ENCODE measurements at places on chromosomes 4 and X.

DNA sequence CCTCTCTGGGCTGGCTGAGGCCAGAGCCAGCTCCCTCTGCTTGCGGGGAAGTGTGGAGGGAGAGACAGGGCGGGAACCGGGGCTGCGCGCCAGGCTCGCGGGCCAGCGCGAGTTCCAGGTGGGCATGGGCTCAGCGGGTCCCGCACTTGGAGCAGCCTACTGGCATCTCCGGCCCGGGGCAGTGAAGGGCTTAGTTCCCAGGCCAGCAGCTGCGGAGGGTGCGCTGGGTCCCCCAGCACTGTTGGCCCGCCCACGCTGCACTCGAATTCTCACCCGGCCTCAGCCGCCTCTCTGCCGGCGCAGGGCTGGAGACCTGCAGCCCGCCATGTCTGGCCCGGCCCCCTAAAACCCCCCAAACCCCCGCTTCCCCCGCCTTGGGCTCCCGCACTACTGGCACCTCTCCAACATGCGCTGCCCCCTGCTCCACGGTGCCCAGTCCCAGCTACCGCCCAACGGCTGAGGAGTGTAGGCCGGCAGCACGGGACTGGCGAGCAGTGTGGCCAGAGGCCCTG, 33.8 kb upstream of the FAT4 start:
- DNase-seq: no peak

- no peak for DNase-seq
Measured at GRCh38 chr4:89196056-89196674, 84.8 kb downstream of the TIGD2 start.

- DNase-seq: no peak
Measured at GRCh38 chr4:25160714-25161592, 704 bp upstream of the SEPSECS start.

- no peak for DNase-seq
Measured at GRCh38 chr4:110799211-110799610, 176.3 kb upstream of the PITX2 start.

- no peak for DNase-seq
Measured at GRCh38 chrX:18228069-18228468, 7.4 kb upstream of the BEND2 start.

DNA sequence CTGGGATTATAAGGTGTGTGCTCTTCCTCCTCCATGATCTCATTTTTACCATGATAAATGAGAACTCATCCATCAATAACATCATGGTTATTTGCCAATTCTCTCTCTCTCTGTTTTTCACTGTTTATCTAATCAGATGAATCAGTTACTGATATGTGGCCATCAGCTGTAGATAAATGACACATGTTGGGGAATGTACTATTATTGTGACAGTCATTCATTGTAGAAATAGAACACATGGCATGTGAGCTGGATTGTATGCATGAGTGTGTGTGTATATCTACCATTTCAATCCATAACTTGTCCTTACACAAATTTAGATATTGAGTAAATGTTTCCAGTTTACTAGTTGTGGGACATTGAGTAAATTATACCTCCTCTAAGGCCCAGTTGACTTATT, 53.0 kb downstream of the OSTC start:
- no peak for DNase-seq

- DNase-seq: no peak
Measured at GRCh38 chr4:105122350-105122749, 24.3 kb upstream of the TET2 start.

DNA sequence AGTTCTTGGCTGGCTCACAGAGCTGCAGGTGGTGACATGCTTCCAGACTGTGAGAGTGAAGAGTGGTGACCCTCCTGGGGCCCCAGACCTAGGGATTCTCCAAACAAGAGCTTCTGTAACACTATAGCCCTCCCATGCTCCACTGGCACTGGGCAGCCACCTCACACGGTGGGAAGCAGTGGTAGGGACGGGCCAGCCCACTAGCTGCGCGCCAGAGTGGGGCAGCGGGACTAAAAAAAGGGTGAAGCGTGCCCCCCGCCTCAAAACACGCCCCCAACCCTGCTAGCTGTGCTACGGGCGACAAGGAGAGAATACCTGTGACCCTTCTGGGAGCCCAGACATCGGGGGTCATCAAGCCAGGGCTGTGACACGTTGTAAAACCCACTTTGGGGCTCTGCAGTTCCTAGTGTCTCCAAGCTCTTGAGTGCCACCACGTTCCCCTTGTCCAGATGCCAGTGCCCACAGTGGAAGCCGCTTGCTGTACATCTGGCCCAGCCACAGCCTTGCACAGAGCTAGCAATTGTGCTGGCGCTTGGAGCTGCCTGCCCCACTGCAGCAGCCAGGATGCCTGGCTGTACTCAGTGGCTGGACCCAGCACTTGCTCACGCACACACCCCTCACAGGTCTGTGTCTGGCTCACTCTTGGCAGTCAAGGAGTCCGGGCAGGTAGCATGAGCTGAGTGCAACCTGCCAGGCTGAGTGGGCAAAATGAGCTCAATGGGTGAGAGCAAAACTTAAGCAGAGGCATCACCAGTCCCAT, 100.0 kb downstream of the DCAF12L2 start:
- no peak for DNase-seq

- DNase-seq: no peak
Measured at GRCh38 chrX:63330681-63331080, 20.5 kb downstream of the SPIN4 start.

DNA sequence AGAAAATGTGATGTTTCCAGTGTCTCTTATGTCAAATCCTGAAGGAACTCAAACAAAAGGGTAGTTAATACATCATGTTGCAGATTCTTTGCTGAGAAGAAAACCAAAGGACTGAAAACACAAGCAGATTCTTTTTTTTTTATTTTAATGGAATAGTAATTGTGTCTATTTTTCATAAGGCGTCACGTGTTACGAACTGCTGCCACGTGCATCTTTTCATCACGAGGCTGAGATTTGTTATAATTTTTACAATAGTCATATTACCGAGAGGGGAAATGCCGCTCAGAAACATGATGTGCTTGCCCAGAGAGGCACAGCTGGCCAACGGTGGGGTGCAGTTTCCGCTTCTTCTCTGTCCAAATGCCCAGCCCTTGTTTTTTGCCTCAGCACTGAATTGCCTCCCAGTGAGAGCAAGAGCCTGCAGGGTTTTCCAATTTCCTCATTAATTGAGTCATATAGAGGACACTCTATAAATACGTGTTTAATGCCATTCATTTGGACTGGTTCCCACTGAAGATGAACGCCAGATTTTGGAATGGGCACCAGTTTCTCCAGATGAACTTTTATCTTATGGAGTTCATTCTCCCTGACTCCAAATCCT, 225.3 kb downstream of the STK32B start:
- no peak for DNase-seq

DNA sequence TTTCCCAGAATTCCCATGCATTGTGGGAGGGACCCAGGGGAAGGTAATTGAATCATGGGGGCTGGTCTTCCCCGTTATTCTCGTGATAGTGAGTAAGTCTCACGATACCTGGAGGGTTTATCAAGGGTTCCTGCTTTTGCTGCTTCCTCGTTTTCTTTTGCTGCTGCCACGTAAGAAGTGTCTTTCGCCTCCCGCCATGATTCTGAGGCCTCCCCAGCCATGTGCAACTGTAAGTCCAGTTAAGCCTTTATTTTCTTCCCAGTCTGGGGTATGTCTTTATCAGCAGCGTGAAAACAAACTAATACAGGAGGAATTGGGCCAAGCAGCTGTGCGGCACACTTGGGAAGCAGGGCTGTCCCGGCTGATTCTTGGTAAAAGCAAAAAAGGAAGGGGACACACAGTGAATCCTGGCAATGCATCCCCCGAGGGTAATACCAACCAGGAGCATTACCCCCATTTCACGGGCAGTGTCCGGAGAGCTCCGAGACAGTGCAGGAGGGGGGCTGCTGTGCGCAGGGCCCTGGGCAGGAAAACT, 185.7 kb downstream of the AFAP1 start:
- DNase-seq: no peak

GRCh38 chr4:177509226-177509745, 67.0 kb upstream of the AGA start:
- DNase-seq: no peak

DNA sequence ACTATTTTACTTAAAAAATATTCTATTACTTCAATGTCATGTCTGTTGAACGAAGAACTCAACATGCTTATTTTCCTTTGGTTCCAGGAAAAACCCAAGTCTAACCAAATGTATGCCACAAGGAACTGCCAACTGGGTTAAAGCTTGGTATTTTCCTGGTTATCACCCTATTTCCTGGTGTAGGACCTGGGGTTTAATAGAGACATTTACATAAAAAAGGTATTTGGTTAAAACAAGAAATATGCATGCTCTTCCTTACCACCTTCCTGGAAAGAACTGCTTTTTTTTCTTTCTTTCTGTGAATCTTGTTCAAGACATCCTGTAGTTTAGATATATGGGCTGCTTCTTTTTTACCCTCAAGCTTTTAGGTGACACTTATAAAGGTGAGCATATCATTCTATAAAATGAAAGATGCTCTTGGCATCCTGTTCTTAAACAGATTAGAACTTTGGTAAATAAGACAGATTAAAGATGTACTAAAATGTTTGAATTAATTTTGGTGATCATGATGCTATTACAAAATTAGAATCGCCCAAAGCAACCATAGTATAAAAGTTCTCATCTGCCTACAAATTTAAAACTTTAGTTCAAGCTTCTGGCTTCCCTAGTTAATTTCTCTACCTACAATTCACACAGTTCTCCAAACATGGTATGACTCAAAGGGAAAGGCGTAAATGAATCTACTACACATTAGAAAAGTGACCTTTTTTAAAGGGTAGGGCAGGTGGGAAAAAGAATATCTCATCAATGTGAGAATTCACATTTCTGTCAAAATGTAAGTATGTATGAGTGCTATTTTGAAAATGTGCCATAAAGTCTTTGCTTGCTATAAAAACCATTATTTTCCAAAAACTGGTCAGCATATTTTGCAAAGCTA, 103.5 kb downstream of the CNOT6L start:
- no peak for DNase-seq

All from stimulated activated CD4-positive, alpha-beta T cell treated with anti-CD3 and anti-CD28 coated beads, Interleukin-12 subunit alpha, Interleukin-12 subunit beta, amount 100 ng/mL, for 4 hours (primary cell).